Activated naive CD4-positive, alpha-beta T cell treated with anti-CD3 and anti-CD28 coated beads, Interleukin-2, amount 50 U/mL, for 16 hours (primary cell): ENCODE measurements at places on chromosomes 3 and 15.

DNA sequence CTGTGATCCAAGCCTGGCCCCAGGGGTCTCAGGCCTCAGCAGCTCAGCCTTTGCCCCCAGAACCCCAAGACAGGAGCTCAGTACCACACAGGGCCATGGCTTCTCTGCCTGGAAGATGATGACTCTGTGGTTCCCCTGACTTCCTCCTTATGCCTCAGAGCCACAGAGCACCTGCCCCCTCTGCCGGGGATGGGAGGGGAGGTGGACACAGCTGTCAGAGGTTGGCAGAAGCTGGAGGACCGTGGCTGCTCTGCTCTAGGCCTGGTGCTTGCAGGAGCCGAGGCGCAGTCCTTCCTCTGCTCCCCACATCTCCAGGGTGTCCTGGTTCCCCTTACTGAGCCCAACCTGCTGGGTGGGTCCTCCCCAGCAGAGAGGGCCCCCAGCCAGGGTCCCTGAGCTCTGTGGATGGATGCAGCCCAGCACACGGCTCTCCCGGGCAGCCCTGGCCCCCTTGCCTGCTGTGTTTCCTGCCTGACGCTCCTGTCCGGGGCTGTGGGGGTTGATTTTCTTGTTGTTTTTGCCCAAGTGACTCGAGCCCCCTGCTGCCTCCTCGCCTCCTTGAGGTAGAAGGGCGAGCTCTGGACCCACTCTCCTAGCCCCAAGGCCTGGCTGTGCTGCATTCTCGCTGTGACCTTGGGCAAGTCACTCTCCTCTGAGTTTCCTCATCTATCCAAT is 36.6 kb downstream of the PSTPIP1 start:
- peak; percentile 30 for DNase-seq

- DNase-seq, result no peak
Observed at GRCh38 chr3:135084405-135084804, 289.3 kb downstream of the EPHB1 start.

GRCh38 chr3:182861348-182861747 is 68.0 kb downstream of the ATP11B start:
- no peak for DNase-seq

DNA sequence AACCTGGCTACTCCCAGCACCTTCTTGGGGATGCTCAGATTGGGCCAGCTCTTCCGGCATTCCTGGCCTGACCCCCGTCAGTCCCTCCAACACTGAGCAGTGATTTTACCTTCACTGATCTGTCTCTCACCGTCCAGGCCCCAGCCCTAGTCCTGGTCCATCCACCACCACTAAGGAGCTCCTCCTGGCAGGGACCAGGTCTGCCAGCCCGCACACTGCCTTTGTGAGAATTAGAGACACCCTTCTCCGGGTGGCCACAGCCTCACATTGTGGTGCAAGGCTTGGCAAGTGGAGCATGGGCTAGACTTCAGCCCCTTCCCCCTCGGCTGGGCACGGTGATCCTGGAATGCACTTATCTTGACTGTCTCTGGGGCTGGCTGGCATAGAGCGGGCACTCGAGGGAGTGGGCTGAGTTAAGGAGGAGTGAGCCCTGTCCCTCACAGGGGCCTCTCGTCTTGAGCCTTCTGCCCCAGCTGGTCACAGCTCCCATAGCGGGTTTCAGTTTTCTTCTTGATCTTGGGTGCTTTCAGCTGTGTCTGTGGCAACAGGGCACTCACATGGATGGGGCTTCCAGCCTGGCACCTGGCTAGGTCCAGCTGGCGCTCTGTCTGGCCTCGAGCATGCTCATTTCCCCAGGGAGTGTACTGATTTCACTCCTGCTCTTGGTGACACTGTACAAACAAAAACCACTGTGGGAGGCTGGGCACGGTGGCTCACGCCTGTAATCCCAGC is 53.9 kb downstream of the LINGO1 start:
- DNase-seq, result no peak

DNA sequence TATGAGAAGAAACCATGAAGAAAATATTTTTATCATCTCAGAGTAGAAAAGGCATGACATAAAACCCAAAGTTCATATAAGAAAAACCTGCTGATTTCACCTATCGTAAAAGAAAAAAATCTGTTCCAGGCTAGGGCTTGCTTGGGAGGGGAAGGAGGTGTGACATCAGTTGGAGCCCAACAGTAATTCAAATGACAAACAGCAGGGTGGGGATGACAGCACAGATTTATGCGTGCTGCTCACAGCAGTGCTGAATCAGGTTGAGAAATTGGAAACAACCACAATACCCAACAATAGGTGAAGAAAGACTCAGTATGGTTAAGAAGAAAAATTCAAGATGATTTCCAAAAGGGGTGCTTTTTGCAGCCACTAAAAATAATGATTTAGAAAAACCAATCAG is 172.4 kb downstream of the PDE8A start:
- no peak for DNase-seq

DNA sequence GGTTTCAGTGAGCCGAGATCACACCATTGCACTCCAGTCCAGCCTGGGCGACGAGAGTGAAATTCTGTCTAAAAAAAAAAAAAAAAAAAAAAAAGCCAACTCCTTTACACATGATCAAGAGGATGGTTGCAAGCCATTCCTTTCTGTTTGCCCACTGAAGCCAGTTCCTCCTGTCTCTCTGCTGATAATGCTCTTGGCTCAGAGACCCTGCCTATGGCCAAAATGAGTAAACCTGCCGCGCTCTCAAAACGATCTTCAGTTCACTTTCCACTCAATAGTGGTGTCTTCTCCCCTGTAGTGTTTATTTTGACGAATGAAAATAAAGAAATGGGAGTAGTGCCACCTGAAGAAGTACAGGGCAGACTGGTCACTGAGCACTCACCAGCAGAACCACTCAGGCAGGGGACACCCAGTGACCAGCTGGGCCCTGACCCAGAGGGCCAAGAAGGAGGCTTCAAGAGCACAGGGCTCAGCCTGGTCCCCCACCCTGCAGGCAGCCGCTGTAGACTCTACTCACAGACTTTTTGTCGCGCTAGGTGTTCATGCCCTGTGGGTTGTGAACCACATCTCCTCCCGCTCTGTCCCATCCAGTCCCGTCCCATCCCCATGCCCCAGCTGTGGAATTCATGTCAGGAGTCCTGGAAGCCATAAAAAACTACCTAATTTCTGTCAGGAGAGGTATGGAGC is 23.6 kb downstream of the GRAMD2A start:
- no peak for DNase-seq
